ENCODE measurements at places on chromosomes 12 and 14.

GRCh38 chr12:132841151-132841550 lies 12.5 kb upstream of the GOLGA3 start:
- no peak for DNase-seq

- no peak for DNase-seq
These were observed 148.8 kb upstream of the BMP4 start for GRCh38 chr14:54105406-54105805.

- no peak for DNase-seq
These were observed 475.1 kb downstream of the DPF3 start for GRCh38 chr14:72418806-72419205.

DNA sequence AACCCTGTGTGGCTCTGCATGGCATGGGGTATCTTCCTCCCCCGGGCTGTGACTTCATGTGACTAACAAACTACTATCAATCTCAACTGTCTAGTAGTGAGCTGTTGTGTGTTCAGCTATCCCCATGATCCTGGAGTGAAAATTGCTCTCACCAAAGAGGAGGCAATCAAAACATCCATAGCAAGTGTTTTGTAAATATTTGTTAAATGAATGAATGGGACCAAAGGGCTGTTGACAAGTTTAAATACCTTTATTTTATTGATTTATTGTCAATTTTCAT lies 138.1 kb upstream of the CPM start:
- DNase-seq: no peak

GRCh38 chr12:117098361-117099217 lies 627 bp downstream of the TESC start:
- no peak for DNase-seq

- no peak for DNase-seq
These were observed 271.4 kb downstream of the DUSP6 start for GRCh38 chr12:89080793-89081465.

DNA sequence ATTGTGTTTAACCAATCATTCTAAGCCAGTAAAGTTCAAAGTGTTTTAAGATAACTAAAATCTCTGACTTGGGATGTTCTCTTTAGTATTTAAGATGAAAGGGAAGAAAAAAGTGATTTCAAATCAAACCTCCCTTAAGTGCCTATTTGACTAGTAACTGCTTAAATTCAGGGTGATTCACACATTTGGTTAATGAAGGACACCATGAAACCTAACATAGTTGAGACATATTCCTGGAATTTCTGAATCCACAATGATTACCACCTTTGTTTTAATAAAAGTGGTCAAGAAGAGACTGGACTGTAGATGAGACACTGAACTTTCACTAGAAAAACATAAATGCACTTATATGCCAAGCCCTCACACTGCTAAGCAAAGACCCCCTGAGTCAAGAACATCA lies 138.7 kb downstream of the MED13L start:
- no peak for DNase-seq

GRCh38 chr12:94648578-94648977 lies 1.8 kb downstream of the TMCC3 start:
- no peak for DNase-seq

- no peak for DNase-seq
These were observed 391.8 kb downstream of the BMP4 start for GRCh38 chr14:53564870-53565269.

DNA sequence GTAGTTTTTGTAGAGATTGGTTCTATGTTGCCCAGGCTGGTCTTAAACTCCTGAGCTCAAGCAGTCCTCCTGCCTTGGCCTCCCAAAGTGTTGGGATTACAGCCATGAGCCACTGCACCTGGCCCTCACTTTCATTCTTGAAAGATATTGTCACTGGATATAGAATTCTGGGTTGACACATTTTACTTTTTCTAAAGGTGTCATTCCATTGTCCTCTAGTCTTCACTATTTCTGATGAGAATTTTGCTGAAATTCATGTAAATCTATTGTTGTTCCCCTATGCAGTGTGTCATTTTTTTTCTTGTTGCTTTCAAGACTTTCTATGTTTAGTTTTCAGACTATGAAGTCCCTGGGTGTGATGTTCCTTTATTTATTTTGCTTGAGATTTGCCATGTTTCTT lies 29.2 kb downstream of the ACADS start:
- DNase-seq: no peak

DNA sequence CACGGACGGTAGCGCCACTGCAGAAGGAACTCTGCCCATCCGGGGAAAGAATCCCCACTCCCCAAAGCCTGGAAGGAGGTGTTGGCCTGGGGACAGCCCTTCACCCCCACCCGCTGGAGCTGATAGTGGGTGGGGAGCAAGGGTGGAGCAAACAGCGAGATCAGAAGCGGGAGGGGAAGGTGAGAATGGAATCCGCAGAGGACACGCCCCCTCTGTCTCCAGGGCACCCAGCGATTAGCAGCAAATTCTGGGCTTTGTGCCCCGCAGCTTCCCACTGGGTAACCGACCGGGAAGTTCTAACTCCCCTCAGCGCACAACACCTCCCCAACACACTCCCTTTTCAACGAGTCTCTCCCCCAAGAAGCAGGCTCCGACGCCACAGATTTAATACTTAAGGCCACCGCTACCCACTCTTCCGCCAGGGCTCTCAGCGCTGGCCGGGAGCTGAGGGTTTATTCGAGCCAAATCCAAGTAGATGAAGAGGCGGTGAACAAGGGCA lies 1.4 kb downstream of the SLC25A29 start:
- DNase-seq: no peak

DNA sequence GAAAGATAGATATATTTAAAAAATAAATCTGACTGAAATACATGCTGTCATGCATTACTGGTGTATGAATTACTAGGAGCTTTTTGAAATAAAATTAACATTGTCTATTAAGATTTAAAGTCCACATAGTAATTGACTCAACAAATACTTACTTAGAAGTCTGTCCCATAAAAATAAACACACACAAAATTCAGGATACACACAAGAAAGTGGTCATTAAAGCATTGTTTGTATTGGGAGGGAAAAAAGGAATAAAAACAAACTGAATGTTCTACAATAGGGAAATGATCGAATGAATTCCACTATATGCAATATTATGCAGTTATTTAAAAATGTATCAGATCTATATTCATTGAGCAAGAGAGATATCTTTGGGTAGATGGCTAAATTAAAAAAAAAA lies 118.9 kb downstream of the SLC38A1 start:
- DNase-seq: no peak

GRCh38 chr12:26715232-26715631 lies 117.8 kb downstream of the ITPR2 start:
- DNase-seq: no peak

- DNase-seq: no peak
These were observed 441.0 kb downstream of the FUT8 start for GRCh38 chr14:65853407-65853955.

GRCh38 chr14:70731447-70732239 lies 77.7 kb downstream of the MAP3K9 start:
- DNase-seq: no peak

Measured in H4 (cell line).